Heart left ventricle (tissue), 16 donors: ENCODE measurements at places on chromosomes 7 and 10. TPM values are rescaled to one million over a fixed set of nuclear protein-coding genes. Genes with fewer than 3 reads are reported as not detected.

- DNase-seq, result no peak
Observed at GRCh38 chr7:27229448-27229847, 13.2 kb upstream of the EVX1 start.

GRCh38 chr10:89347701-89348457, 20.1 kb downstream of the IFIT3 start:
- peak; percentile 50 for DNase-seq

DNA sequence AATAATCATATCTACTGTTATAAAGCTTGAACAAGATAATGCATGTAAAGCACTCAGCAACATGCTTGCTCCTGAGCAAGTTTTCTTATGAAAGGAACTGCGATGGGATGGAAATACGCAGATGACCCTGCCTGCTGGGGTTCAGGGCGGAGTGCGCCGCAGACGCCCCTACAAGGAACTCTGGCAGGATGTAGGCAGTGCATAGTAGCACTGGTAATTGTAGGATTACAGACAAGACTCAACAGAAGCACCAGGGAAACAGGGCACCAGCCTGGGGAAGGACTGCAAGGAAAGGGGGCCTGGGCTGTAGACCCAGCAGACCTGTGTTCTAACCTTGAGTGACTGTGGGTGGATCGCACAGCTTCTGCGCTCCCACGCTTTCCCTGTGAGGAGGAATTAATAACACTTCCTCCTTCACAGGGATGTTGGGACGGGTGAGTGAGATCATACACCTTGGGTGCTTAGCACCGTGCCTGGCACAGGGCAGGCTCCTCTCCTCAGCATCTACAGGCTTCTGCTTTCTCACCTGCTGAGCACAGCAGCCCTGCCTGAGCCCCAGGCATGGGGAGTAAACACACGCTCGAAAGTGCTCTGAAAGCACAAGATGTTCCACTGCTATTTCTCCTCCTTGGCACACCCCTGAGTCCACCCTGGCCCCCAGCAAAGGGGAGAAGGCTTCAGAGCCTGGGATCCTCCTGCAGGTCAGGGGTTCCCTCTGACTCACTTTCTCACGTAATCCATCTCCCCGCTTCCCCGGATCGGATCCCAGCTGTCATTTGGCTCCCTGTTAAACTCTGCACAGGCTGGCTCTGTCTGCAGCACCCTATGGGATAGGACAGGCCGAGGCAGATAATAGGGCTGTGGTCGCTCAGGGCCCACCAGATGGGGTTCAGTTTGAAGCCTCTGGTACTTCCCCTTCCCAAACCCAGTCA, 19.2 kb downstream of the ITPRIP start:
- DNase-seq, result no peak

GRCh38 chr10:69558559-69558958, 14.7 kb downstream of the NEUROG3 start:
- no peak for DNase-seq

- no peak for DNase-seq
Observed at GRCh38 chr10:94213980-94214379, 148.8 kb downstream of the NOC3L start.

- no peak for DNase-seq
Observed at GRCh38 chr10:22029445-22030236, 26.1 kb upstream of the DNAJC1 start.

DNA sequence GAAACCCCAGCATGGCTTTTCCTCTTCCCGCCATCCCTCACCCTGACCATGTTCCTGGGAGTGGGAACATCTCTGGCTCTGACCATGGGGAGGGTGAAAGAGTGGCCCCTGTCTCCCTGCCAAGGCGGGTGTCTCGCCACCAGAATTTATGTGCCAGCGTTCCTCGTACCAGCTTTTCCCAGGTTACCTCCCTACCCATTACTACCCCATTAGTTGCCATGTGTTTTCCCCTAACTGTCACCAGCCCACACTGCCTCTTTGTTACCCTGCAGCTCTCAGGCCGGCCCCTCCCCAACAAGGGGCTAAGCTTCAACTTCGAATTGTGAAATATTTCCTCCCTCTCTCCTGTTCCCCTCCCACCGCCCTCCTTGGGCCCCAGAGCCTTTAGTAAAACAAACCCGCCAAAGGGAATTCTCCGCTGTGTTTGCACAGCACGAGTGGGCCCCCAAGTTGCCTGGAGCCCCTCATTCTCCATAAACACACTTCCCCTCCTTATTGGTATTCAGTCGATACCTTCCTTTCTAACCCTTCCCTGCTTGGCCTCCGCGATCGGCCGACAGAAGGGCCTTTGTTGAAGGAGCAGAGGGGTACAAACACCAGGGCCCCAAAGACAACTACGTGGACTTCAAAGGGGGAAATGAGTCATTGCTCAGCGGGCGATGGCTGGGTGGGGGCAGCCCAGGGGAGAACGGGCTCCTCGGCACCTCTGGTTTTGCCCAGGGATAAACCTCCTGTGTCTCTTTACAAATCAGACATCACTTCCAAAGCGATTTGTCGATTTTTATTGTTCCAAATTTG, 45.5 kb downstream of the SLIT1 start:
- no peak for DNase-seq

GRCh38 chr10:73858013-73858708, 16.2 kb downstream of the CAMK2G start:
- DNase-seq, result no peak

GRCh38 chr7:24741679-24742505, 15.4 kb downstream of the GSDME start:
- DNase-seq, result peak; percentile 65

DNA sequence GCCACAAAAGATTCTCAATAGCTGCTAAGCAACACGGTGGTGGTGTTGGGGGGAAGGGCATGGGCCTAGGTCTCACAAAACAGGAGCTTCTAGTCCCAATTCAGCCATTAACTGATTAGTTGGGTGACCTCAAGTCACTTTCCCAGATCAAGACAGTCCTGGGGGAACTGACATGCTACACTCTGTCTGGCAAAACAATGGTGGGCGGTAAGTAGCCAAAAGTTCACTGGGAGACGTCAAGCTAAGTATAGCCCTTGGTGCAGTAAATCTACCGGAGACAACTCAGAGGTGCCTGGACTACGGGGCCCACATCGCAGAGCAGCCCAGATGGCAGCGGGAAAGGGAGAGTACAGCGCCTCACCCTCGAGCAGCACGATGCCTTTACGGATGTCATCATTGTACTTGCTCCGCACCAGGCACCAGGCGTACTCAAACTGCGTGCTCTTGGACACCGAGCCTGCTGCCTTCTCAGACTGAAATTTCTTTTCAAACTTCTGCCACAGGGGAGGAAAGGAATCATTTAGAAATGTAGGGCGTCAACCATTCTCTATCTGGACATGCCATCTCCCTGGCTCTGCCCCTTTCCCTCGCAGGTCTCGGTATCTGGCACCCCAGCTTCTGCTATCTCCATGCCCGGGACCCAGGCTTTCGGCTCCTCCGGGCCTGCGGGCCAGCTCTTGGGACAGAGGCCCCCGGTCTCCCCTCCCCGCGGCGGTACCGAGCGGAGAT, 1.1 kb downstream of the FIS1 start:
- no peak for DNase-seq

GRCh38 chr7:26593896-26594295, 270.5 kb downstream of the SKAP2 start:
- DNase-seq, result no peak

DNA sequence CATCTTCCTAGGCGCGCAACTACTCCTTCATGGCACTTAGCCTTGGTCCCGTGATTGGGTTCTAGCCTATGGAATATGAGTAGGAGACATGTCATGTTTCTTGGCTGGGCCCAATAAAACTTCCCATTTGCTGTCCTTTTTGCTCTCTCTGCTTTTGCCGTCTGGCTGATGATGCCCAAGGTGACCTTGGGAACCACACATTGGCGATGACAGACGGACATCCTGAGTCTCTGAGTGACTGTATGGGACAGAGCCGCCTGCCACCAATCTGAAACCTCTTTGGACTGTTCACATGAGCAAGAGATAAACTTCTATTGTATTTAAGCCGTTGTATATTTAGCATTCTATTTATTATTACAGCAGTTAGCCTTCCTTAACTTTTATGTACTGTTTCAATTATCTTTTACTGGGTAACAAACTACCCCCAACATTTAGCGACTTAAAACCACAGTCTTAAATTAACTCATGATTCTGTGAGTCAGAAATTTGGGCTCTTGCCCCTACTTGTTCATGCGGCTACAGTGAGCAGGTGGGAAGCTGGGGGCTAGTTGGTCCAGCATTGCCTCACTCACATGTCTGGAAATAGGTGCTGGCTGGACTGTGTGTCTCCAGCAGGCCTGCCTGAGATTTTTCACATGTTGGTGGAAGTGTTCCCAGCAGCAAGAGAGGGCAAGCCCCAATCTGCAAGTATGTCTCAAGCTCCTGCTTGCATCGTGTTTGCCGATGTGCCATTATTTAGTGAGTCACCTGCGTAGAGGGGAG, 71.7 kb downstream of the NOD1 start:
- DNase-seq, result no peak

- DNase-seq, result no peak
Observed at GRCh38 chr7:45576249-45576929, 2.2 kb downstream of the ADCY1 start.

DNA sequence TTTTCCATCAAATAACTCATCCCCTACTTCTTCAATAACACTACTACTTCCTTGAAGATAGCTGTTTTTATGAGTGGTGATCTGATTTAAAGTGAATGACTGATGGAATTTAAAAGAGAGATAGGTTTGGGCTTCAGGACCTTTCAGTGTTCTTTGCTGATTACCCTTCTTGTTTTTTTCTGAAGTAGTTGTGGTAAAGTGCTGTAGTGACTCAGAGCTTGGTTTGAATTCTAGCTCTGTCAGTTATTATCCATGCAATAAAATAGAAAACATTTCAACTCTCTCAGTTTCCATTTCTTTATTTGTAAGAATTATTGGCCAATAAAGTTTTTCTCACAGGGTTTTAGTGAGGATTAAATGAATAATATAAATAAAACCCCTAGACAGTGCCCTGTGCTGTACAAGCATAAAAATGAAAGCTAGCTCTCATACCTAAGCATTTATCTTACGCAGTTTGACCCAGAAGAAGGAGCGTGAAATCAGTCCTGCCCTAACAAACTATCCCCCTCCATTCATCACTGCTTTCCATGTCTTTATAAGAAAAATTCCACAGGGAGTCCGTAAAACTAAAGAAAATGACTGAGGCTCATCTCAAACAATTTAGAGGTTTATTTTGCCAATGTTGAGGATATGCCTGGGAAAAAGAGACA, 25.1 kb upstream of the AKAP9 start:
- no peak for DNase-seq

GRCh38 chr7:108157606-108158335, 27.6 kb upstream of the LAMB4 start:
- DNase-seq, result no peak

GRCh38 chr7:139523199-139523941, at the start of gene CLEC2L:
CLEC2L (plus strand) TSS chr7:139523685; CDS start chr7:139523928, 243 bp downstream.
- DNase-seq, result no peak

GRCh38 chr10:118028619-118029018, 18.1 kb downstream of the RAB11FIP2 start:
- no peak for DNase-seq

DNA sequence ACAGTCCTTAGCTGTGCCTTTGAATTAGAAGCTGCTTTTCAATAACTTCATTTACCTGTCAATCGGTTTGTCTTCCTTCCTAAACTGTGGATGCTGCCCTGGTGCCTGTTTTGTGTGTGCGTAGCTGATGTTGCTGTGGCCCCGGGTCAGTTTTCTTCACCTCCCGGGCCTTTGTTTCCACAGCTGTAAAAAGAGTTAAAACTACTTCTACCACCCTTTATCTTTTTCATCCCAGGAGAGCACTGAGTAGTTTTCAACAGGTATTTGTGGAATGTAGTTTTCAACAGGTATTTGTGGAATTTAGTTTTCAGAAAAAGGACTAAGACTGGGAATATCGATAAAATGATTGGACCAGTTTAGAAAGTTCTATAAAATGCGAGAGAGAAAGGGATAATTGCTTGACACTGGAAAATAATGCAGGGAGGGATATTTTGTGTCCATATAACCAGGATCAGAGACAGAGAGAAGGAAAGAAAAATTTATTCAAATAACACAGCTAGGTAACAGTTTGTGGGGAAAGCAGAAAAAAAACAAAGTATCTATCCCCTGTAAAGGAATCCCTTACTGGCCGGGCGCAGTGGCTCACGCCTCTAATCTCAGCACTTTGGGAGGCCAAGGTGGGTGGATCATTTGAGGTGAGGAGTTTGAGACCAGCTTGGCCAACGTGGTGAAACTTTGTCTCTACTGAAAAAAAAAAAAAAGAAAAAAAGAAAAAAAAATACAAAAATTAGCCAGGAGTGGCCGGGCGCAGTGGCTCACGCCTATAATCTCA, 15.9 kb upstream of the IGF2BP3 start:
- no peak for DNase-seq

DNA sequence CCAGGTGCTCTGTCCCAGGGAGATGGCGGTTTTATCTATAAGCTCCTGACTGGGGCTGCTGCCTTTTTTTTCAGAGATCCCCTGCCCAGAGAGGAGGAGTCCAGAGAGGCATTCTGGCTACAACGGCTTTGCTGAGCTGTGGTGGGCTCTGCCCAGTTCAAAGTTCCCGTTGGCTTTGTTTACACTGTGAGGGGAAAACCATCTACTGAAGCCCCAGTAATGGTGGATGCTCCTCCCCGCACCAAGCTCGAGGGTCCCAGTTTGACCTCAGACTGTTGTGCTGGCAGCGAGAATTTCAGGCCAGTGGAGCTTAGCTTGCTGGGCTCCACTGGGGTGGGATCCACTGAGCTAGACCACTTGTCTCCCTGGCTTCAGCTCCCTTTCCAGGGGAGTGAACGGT, 16.4 kb upstream of the SLC26A5 start:
- no peak for DNase-seq

DNA sequence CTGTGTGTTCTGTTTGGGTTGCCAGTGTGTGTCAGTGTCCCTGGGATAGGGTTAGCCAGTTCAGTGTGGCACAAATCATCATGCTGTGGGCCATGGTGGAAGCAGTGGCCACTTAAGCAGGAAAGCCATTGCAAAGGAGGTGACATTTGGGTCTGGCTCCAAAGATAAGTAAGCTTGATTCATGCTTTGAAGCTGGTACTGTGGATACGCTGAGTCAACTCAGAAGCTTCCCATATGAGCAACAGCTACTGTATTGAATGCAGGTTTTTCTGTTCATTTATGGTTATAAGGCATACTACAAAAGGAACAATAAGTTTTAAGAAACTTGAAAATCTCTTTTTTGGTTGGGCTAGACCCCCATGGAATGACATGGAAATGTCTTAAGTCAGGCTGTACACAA, 143.1 kb downstream of the BMPER start:
- no peak for DNase-seq

DNA sequence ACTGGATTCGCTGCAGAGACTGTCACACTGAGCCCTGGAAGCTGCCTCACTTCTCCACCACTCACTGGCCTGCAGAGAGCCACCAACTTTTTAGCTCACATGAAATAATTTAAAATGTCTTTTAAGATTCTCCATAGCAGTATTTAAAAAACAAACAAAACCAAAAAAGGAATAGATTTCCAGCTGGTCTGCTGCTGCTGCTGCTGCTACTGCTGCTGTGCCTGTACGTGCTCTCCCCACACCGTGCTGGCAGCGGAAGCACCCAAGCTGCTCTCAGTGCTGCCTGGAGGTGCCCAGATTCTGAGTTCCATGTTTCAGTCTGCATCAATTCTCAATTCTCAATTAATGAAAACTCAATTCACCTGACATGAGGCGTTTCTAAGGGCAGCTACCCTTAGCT, 146.0 kb downstream of the USP6NL start:
- DNase-seq, result no peak

- DNase-seq, result no peak
Observed at GRCh38 chr7:138626846-138627245, 74.3 kb downstream of the SVOPL start.

GSTO1 gene
- 361 TPM for total RNA-seq

PDLIM1 gene
- 322 TPM for total RNA-seq

ENTPD1 gene
- total RNA-seq, result 23.2 TPM

RSPH10B gene
- total RNA-seq, result not detected

CYP26C1 gene
- not detected for total RNA-seq

TFEC gene
- total RNA-seq, result 8.1 TPM

OPALIN gene
- total RNA-seq, result not detected

PILRA gene
- 0.69 TPM for total RNA-seq

DYNC1I1 gene
- 46.8 TPM for total RNA-seq

NUTM2E gene
- total RNA-seq, result not detected
